ENCODE measurements at places on chromosomes 13 and 19. TPM values are rescaled to one million over a fixed set of nuclear protein-coding genes. Genes with fewer than 3 reads are reported as not detected.

DNA sequence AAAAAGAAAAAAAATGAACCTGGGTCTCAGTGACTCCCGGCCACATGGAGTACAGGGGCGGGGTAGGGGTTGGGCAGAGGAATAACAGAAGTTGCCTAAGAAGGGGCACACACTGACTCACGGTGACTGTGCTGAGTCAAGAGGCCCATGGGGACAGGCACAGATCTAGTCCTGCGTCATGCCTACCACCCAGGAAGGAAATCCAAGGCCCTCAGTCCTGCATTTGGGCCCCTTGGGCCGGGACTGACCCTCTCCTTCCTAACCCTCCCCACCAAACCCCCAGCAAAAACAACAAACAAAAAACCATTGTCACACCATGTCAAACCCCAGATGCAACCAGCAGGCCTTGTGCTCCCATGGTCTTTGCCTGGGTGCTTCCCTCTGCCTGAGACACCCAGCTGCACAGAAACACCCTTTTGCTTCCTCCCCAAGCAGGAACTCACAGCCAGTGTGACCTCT lies 9.6 kb upstream of the NOTCH3 start:
- DNase-seq: peak; percentile 84

DNA sequence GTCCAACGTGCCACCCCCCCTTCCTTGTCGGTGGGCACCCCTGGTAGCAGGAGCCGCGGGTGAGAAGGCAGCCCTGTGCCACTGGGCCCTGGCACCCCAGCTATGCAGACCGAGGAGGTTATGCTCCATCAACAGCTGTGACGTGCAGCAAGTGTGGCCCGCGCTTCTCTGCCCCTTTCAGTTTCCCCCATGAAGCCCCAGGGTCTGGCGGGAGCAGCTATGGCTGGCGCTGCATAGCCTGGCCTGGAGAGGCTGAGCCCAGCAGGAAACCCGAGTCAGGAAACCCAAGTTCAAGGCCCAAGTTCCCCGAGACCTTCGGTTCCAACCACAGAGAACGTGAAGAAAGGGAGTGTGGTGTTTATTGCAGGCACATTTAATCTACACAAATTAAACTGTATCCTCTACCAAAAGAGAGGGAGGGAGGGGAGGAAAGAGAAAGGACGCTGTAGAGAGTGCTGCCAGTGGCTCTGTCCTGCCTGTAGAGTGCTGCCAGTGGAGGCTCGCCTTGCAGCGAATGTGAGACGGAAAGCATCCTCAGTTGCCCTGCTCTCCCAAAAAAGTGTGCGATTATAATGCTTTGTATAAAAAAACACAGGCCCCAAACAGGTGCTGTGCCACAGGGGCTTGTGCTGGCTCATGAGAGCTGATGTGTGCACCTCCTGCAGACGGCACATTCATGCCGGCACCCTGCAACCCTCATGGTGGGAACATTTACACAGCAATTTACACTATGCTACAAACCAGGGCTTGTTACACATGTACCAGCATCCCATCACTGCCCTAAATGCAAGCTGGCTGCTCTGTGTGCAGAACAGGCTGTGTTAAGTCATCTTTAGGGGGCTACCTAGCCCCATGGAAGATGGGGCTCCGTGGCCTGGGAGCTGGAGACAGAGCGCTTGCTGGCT lies 16.3 kb downstream of the POP4 start:
- DNase-seq: peak; percentile 9

Gene CEACAM16
- total RNA-seq: not detected

DNA sequence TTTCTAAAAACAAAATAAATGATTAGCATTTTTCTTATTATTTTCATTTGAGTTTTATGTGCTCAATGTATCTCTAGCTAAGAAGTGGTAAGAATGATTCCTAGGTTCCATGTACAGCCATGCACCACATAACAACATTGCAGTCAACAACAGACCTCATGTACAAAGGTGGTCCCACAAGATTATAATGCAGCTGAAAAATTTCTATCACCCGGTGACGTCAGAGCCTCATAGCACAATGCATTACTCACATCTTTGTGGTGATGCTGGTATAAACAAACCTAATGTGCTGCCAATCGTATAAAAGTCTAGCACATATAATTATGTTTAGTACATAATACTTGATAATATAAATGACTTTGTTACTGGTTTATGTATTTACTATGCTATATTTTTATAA lies 120.5 kb downstream of the SLC7A1 start:
- DNase-seq: peak; percentile 18

DNA sequence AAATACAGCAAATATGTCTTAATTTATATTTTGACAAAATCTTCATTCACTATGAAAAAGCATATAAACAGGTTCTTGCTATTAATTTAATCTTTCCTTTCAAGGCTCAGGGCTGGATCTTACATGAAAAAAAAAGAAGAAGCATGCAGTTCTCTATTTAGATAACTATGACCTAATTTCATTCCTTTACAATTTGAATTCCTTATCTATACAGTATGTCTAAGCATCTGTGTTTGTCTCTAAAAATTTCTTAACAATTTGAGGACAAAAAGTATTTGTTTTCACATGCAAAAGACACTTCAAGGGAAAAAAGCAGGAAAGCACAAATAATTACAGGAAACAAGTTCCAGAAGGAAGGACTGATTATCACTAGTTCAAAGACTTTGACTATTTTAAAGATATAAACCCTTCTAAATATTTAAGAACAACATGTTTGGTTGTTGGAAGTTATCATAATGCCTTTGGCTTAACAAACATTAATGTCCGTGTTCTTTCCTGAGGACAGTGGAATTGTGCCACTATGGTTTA lies 157.5 kb downstream of the TBC1D4 start:
- no peak for DNase-seq

DNA sequence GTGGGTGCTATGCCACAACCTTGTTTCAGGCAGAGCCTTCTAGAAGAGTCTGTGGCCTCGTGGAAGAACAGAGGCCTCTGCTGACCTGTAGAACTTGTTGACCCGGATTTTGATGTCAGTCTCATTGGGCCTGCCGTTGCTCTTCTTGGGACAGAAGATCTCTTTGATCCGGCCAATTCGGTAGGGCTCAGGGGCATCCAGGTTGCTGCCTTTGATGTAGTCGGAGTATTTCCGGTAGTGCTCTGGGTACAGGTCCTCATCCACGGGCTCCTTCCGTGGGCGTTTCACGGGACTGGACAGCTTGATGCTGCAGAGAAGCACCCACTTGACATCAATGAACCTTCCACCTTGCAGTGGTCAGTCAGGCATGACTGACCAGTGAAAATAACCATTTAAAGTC lies 24.0 kb upstream of the EIF3G start:
- no peak for DNase-seq

GRCh38 chr19:55146078-55146704 lies 2.8 kb downstream of the TNNT1 start:
- DNase-seq: no peak

Gene ICAM4
- 4.0 TPM for total RNA-seq

GRCh38 chr13:41352935-41353840 lies 42.1 kb downstream of the NAA16 start:
- DNase-seq: peak; percentile 75

DNA sequence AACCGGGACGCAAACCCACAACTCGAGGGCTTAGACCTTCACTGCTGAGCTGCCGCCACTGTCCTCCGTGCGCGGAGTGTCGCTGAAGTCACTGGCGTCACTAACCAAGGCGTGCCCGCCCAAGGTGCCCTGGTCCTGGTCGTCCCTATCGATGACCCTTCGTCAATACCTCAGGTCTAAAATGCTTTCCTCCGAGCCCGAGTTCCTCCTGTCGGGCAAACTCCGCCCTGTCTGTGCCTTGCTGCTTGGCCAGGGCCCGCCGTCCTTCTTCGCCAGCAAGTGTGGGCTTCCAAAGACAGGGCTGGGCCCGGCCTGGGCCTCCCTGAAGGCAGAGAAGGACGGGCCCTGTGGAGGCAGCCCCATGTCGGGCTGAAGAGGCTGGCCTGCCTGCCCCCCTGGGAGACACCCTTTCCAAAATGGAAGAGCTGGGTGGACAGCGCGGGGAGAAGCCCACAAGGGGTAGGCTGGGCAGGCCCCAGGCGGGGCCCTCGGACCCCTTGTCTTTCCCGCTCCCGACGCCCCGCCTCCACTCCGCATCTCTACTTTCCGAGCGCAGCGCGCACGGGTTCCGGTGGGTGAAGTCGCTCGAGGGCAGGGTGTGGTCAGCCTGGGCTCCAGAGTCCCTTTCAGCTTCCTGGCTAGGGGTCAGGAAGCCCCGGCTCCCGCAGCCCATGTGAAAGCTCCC lies 13.4 kb downstream of the RB1 start:
- no peak for DNase-seq

Gene ADAMTSL5
- total RNA-seq: 3.6 TPM

- no peak for DNase-seq
These were observed 59.6 kb downstream of the DCT start for GRCh38 chr13:94419925-94420305.

GRCh38 chr19:30085394-30085793 lies 143.4 kb downstream of the URI1 start:
- no peak for DNase-seq

DNA sequence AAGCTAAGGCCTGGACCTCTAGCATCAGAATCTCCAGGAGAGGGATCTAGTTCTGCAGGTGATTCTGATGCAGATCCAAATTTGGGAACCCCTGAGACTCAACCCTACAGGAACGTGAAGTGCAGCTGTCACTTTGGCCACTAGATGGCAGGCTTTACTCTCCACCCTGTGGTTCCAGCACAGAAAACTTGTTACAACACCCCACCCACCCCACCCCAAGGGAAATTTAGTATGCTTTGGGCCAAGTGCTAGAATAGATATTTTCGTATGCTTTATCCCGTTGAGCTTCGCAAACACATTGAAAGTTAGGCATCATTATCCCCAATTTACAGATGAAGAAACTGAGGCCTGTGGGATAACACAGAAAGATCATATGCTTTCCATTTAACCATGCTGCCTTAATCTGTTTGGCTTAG lies 232.0 kb downstream of the B3GLCT start:
- DNase-seq: peak; percentile 35

Gene ACP5
- 26.2 TPM for total RNA-seq

Gene TJP3
- 5.0 TPM for total RNA-seq

GRCh38 chr13:26026211-26026610 lies 25.6 kb downstream of the SHISA2 start:
- no peak for DNase-seq

Gene CGB5
- 0.26 TPM for total RNA-seq

GRCh38 chr19:952680-953444 lies 27.0 kb downstream of the ARID3A start:
- DNase-seq: peak; percentile 46

Gene PTGIR
- not detected for total RNA-seq

GRCh38 chr19:2150794-2151338 lies 500 bp downstream of the AP3D1 start:
- no peak for DNase-seq

Gene FAM83E
- total RNA-seq: 21.9 TPM

- DNase-seq: no peak
These were observed 145.9 kb upstream of the SPACA7 start for GRCh38 chr13:112229992-112230872.

Gene CEACAM4
- not detected for total RNA-seq

Gene PRX
- total RNA-seq: 1.4 TPM

Gene GET3
- total RNA-seq: 107 TPM

DNA sequence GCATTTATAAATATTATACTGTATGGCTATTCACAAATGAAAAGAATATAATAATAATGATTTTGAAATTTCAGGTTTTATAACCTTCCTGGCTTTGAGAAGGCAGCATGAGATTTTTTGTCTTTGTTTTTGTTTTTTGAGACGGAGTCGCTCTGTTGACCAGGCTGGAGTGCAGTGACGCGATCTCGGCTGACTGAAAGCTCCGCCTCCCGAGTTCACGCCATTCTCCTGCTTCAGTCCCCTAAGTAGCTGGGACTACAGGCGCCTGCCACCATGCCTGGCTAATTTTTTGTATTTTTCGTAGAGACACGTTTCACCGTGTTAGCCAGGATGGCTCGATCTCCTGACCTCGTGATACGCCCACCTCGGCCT lies 64.1 kb downstream of the ZNF429 start:
- DNase-seq: no peak

- DNase-seq: no peak
These were observed 590 bp upstream of the LGI4 start for GRCh38 chr19:35135389-35135909.

DNA sequence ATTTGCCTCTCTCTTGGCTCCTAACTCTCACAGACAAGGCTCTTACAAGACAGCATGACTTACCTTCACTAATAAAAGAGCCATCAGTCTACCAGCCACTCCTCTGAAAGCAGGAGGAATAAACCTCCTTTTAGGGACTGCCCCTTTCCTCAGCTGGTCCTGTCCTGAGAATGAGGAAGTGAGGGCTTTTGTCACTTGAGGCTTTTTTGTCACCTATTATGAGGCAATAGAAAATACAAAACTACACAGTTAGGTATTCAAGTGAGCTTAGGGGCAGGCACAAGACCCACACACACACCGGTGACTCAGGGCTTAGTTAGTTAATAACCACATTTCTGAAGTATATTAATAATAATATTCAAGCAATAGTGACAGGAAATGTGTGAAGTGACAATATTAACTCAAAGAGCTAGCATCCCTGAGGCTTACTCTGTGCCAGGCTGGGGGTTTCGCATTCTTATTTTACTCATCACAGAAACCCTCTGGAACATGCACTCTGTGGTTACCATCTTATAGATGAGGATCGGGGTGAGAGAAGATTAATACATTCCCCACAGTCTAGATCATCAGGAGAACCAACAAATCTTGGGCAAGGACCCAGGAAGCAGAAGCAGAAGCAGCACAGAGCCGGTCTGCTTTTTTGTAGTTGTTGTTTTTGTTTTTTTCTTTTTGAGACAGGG lies 379.9 kb downstream of the LIG4 start:
- peak; percentile 13 for DNase-seq

Gene TLE6
- not detected for total RNA-seq

DNA sequence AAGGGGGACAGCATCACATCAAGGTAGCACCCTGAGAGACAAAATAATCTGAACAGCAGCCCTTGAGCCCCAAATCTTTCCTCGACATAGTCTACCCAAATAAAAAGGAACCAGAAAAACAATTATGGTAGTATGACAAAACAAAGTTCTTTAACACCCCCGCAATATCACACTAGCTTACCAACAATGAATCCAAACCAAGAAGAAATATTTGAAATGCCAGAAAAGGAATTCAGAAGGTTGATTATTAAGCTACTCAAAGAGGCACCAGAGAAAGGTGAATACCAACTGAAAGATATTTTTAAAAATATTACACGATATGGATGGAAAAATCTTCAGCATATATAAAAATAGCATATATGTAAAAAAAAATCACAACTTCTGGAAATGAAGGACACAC lies 252.9 kb upstream of the SLITRK6 start:
- DNase-seq: no peak

All from bronchial epithelial cell (primary cell).